ENCODE measurements at places on chromosomes 6 and 20. TPM values are rescaled to one million over a fixed set of nuclear protein-coding genes. Genes with fewer than 3 reads are reported as not detected.

Gene TBX18
- total RNA-seq: 0.39 TPM

DNA sequence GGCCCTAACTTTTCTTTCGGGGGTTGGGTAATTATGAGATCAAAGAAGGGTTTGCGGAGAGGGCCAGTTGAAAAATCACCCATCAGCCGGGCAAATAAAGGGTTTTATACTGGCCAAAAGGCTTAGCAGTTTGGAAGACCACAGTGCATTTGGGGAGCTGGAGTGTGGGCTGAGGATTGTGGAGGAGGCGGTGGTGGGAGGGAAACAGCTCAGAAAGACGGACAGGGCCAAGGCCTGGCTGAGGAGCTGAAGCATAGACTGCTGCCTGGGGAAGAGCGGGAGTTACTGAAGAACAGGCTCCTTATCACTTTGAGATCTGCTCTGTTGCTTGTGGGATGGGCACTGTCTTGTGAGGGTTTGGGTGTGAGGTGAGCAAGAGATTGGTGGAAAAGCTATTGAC lies 144.2 kb downstream of the CARMIL1 start:
- no peaks in the 10 kb centered on the region for H3K4me1 ChIP-seq
- no peak for DNase-seq
- no peak overlapping the region for H3K27ac ChIP-seq
- H3K27me3 ChIP-seq: no peaks in the 10 kb centered on the region
- peaks cover 4% of the 10 kb centered on the region for H3K36me3 ChIP-seq

Gene PDE7B
- total RNA-seq: 1.4 TPM

- H3K27ac ChIP-seq: no peak overlapping the region
- H3K4me1 ChIP-seq: no peaks in the 10 kb centered on the region
- DNase-seq: peak; percentile 53
- peaks cover 6% of the 10 kb centered on the region for H3K36me3 ChIP-seq
These were observed 8.8 kb upstream of the RSPH3 start for GRCh38 chr6:159008656-159009288.

DNA sequence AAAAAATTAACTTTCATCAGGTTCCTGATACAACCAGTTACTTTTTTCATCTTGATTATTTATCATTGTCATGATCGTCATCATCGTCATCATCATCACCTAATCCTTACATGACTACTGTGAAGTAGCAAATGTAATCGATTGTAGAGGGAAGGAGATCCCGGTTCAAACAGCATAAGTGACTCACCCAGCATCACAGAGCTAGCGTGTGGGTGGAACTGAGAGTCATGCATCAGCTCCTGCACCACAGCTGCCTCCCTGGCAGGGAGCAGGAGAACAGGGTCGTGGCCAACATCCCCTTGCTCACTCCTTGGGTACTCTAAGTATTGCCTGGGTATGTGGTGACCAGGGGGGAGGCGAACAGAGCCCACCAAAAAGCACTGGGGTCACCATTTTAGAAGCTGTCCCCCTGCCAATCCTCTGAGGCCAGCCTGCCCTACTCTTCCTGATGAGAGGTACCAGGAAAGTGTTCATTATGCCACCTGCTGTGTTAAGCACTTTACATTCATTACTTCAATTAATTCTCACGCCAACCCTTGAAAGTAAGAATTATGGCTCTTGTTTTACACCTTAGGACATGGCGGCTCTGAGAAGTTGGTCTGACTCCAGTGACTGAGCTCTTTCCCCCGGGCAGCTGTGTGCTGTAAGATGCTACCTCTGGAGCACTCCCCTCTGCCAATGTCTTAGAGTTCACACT lies 425.2 kb downstream of the CD83 start:
- H3K4me3 ChIP-seq: no peak overlapping the region
- H3K4me1 ChIP-seq: peaks cover 13% of the 10 kb centered on the region
- DNase-seq: peak; percentile 68

DNA sequence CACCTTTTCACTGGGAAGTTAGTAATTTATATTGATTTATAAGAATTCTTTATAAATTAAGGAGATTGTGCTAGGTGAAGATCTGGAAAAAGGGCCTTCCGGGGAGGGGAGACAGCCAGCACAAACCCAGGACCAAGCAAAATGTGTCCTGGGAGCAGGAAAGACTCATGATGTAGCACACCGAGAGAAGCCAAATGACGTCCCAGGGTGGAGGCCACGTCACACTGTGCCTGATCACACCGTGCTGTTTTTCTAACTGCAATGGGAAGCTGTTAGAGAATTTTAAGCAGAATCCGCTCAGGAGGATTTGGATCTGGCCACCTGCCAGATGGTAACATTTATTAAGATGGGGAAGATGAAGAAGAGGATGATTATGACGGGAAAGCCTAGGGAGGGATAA lies 72.7 kb upstream of the AKAP12 start:
- H3K4me3 ChIP-seq: no peak overlapping the region
- H3K27me3 ChIP-seq: peaks cover 21% of the 10 kb centered on the region
- H3K27ac ChIP-seq: no peak overlapping the region
- H3K36me3 ChIP-seq: no peaks in the 10 kb centered on the region
- no peak for DNase-seq
- H3K4me1 ChIP-seq: no peaks in the 10 kb centered on the region

Gene SEMG1
- not detected for total RNA-seq

DNA sequence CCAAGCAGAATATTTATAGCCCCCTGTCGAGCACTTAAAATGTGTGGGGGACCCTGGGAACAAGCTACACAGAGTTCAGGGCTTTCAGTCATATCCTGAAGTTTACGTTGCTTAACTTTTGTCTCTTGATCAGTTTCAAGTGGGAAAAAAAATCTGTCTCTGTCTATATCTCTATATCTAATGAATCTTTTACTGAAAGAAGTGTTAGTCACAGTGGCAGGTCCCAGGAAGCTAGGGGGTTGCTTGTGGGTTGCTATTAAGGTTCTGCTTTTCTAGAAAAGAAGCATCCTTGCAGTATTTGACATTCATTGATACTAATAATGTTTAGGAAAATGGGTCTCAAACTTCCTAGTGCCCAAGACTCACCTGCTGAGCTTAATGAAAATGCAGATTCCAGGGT lies 76.7 kb upstream of the CLDN20 start:
- no peak overlapping the region for H3K27ac ChIP-seq
- H3K4me1 ChIP-seq: peaks cover 21% of the 10 kb centered on the region
- H3K27me3 ChIP-seq: no peaks in the 10 kb centered on the region
- H3K4me3 ChIP-seq: no peak overlapping the region
- no peak for DNase-seq
- no peaks in the 10 kb centered on the region for H3K36me3 ChIP-seq

- no peak overlapping the region for H3K4me3 ChIP-seq
- no peak for DNase-seq
- no peak overlapping the region for H3K27ac ChIP-seq
- H3K36me3 ChIP-seq: no peaks in the 10 kb centered on the region
- H3K27me3 ChIP-seq: no peaks in the 10 kb centered on the region
These were observed 178.8 kb upstream of the BTBD3 start for GRCh38 chr20:11738852-11739251.

- H3K27ac ChIP-seq: no peak overlapping the region
- peaks cover 48% of the 10 kb centered on the region for H3K27me3 ChIP-seq
- no peaks in the 10 kb centered on the region for H3K4me1 ChIP-seq
These were observed 914 bp downstream of the SNAP91 start for GRCh38 chr6:83707829-83708545.

- DNase-seq: no peak
- no peaks in the 10 kb centered on the region for H3K36me3 ChIP-seq
- H3K4me3 ChIP-seq: no peak overlapping the region
- no peaks in the 10 kb centered on the region for H3K27me3 ChIP-seq
- no peak overlapping the region for H3K27ac ChIP-seq
- no peaks in the 10 kb centered on the region for H3K4me1 ChIP-seq
These were observed 20.4 kb upstream of the FUCA2 start for GRCh38 chr6:143531720-143532499.

GRCh38 chr6:6635869-6636268 lies 47.3 kb downstream of the LY86 start:
- H3K36me3 ChIP-seq: no peaks in the 10 kb centered on the region
- H3K27me3 ChIP-seq: no peaks in the 10 kb centered on the region
- peaks cover 12% of the 10 kb centered on the region for H3K4me1 ChIP-seq
- no peak overlapping the region for H3K4me3 ChIP-seq
- H3K27ac ChIP-seq: no peak overlapping the region
- no peak for DNase-seq

Gene MAP7
- 15.4 TPM for total RNA-seq

DNA sequence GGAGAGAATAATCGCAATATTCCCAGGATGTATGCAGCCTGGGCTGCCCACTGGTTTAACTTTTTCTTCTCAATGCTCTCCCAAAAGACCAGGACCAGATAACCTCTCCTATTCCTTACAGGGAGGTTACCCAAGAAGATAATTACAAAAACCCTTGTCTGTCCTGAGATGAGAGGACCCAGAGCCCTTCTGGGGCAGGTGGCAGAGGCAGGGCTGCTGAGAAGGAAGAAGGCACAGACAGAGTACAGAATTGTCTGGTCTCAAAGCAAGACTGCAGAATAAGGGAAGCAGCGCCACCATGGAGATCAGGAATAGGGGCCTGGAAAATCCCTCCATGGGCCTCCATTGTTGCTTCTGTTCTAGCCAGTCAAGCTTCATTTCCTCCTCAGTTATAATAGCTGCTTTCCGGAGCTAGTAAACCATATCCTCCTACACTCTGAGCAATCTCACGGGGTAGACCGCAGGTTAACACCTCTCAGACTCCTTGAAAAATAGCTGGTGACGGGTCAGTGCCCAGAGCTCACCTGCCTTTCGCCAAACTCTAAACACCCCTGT lies 463 bp upstream of the HLA-DMB start:
- H3K27ac ChIP-seq: no peak overlapping the region
- peaks cover 5% of the 10 kb centered on the region for H3K4me1 ChIP-seq
- no peak overlapping the region for H3K4me3 ChIP-seq
- DNase-seq: no peak

DNA sequence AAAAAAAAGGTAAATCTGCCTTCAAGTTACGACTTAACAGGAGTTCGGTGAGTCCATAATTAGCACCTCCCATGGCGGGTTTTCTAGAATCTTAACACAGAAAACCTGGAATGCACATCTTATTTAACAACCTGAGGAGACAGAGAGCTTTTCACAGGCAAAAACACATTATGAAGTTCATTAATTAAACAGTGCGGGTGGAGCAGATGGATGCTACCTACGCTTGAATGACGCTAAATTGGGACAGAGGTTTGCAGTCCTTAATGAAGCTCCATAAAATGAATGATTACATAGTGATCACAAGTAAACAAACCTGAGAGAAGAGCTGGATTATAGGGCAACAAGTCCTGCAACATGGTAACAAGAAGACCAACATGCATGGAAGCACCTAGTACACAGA lies 81.0 kb downstream of the INSM1 start:
- H3K27me3 ChIP-seq: no peaks in the 10 kb centered on the region
- H3K4me3 ChIP-seq: no peak overlapping the region
- H3K4me1 ChIP-seq: peaks cover 8% of the 10 kb centered on the region
- H3K27ac ChIP-seq: no peak overlapping the region
- DNase-seq: no peak

Gene TUBB2B
- 0.54 TPM for total RNA-seq

Data from MCF 10A (cell line).